Inflammatory macrophage (primary cell): ENCODE measurements at places on chromosomes 5 and 9.

- DNase-seq = no peak
Measured at GRCh38 chr9:72149231-72149975, at the start of gene GDA. Gene GDA (plus strand): TSS chr9:72149440. CDS start chr9:72149560, 120 bp downstream.

- DNase-seq = no peak
Measured at GRCh38 chr5:142839711-142840346, 69.7 kb downstream of the ARHGAP26 start.

DNA sequence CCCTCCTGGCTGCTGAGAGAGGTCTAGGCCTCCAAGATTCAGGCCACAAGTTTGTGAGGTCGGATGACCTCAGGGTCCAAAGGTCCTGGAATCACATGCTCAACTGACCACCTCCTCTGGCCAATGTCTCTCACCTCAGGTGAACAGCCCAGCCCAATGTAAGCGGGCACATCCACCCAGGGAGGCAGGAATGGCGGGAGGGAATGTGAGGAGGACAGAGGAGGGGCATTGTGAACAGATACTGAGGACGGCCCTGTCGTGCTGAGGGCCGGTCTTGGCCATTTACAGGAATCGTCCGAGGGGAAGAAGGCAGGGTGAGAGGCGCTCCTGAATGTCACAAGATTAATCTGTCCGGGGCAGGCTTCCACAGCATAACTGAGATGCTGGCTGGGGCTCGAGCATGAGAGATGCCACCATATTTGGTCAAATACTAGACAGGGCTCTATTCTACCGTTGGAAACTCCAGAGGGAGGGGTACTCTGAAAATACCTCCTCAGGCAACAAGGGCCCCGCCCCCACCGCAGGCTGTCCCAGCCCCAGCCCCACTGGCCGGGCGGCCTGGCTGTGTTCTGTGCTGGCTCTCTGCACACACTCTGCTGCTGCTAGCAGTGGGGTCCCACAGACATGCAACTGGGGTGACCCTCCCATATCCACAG is 1.5 kb upstream of the IL17B start:
- DNase-seq = no peak

DNA sequence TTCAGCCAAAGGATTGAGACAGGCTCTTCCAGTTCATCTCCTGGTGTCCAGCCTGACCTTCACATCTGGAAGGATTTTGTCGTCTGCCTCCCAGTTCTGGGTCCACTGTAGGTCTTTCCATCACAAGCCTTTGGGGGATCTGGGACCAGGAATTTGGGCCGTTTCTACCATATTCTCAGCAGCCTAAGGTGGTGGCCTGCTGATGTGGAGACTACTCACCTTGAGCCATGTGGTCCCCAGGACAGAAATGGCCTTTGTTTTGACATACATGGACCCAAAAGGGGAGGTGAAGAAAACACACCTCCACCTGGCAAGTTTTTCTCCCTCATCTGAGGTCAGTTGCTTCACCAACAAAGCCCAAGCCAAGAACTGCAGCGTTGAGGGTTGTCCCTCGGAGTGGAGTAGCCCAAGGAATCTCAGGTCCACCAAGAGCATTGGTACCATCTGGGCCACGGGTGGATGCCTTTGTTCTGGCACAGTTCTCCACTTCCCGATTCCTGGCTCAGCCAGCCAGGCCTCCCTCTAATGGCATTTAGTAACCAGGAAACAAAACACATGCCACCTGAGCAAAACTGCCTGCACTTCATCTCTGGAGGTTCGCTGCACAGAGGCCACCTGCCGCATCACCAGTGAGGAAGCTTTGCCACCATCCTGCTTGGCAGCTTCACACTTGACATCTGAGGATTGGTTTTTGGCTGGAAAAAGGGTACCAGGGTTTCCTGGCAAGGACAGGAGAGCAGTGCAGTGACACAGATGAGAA is 24.7 kb downstream of the AMBP start:
- DNase-seq = no peak

DNA sequence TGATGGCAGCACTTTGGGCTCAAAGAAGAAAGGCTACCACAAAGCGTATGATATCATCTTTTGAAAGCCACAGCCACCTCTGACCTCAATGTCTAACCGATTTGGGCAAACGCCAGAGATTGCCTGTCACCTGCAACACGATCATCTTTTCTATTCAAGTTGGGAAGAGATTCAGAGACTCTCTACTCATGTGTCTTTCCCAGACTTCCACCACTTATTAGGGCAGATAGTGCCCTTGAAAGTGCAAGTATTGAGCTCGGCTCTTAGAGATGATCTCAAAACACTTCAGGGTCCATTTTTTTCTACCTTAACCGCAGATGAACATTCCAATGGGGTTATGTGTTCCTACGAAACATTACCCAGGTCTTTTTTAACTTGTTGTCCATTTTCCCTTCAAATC is 213.7 kb downstream of the DRD1 start:
- no peak for DNase-seq

DNA sequence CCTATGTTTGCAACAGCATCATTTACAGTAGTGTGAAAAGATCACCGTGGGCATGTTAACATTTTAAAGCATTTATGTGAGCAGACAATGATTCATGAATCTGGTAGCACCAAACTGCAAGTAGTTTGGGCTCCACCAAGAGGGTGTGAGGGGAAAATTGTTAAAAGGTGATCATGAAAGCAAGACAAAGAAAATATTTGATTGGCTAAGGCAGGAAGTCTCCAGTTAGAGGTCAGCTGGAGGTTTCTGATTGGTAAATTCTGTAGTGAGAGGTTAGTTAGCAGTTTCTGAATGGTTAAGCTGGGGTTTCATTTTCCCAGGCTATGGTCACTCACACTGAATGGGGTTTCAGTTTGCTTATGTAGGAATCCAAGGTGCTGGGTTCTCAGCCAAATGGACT is 13.5 kb upstream of the DRD1 start:
- DNase-seq = no peak

DNA sequence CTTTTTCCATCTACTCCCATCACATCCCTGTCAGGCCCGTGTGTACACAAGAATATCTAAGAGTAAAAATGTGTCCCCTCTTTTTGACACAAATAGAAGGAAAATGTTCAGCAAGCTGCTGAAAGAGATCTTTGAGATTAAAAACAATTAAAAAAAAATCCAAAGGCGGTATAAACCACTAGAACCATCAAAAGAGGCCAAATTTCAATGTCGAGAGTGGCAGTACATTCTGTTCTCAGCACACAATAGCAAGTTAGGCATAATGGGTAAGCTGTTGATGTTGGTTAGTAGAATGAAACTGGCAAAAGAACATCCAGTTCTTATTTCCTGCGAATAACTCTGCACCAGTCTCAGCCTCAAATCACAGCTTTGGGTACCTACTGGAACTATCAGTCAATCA is 95.2 kb upstream of the IL7R start:
- DNase-seq = no peak

- DNase-seq = peak; percentile 20
Measured at GRCh38 chr5:82639393-82640144, 361.4 kb upstream of the RPS23 start.

GRCh38 chr9:92950359-92950955 is 3.1 kb downstream of the FGD3 start:
- DNase-seq = no peak

DNA sequence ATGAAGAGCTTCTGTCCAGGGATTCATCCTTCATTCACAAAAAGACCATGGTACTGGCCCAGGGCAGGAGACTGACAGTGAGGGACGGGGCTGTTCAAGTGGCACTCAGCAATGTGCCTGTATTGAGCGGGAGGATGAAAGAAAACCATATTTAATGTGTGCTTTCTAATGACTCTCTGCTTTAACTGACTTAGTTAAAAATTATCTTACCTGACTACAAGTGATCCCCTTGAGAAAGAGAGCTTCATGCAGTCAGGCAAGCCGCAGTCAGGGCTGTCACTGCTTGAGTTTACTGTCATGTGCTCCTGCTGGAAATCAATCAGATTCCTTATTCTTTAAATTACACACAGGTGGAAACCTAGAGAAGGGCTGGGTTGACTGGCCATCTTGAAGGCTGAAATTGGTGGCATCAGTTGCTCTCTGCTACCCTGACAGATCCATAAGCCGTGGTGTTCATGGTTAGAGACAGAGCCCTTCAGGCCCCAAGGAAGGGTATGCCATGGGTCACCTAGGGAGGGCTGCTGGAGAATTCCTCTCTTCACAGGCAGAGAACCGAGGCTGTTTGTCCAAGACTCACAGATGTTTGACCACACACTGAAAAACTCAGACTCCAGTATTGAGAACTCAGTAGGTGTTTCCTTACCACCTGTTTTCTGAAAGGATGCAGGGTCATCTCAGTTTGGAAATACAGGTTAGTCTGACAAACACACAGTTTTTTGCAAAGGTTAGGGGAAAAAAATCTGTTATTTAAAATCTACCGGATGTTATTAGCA is 70.9 kb downstream of the TRIO start:
- no peak for DNase-seq

DNA sequence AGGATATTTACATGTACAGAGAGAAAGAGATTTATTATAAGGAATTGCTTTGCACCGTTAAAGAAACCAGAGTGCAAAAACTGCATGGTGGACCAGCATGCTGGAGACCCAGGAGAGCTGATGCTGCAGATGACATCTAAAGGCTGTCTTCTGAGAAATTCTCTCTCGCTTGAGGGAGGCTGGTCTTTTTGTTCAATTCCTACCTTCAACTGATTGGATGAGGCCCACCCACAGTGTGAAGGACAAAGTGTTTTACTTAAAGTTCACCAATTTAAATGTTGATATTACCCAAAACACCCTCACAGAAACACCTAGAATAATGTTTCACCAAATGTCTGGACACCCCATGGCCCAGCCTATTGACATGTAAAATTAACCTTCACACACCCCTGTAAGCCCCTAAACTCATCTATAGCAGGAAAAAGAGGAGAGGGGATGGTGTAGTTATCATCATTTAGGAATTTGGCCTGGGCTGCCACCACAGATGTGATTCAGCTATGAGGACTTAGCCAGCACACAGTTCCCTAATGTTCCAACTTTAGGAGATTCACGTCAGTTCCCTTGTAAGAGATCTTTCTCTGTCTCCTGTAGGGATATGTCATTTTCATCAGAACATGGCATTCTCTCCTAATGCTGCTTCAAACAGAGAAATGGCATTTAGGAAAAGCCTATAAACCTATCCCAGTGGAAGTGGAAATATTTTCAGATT is 358.2 kb upstream of the TLE4 start:
- DNase-seq = no peak

DNA sequence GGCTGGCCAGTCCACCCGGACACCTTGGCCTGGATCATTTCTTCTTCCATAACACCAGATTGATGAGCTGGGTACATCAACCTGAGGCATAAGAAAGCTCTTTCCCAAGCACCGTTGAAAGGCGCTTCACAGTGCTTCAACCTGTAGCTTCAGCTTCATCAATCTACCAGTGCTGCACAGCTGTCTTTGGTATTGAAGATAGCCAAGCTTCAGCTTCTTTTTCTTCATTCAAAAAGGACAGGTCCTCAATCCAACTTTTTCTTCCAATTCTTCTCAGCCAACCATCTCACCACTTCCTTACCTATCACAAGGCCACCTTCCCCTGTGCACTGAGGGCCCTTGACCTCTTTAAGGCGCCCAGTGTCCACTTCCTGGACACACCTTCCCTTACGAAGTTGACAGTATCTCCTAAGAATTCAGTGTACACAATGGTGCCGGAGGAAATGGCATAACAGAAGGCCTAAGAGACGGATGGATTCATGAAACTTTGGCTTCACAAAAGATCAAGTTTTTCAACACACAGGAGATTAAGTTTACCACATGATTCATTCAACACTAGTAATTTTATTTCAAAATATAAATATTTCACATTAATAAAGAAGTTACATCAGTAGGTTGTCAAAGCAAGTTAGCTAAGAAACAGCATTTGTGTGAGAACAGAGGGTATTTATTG is 1.4 kb upstream of the CTNNAL1 start:
- DNase-seq = no peak

DNA sequence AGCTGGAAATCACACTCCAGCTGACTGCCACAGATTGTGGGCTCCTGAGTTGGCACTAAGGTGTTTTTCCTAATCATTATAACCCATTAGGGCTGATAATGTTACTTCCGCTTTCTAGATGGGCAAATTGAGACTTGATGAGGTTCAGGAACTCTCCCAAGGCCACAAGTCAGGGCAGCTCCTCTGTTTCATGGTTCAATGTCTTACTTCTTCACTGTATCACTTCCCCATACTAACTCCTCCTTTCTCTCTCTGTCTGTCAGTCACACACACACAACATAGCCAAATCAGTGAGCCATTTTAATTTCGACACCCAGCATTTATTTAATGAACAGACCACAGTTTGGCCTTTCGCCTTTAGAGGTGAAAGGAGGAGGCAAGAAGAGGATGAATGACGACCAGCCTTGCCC is 17.8 kb upstream of the TRAF1 start:
- DNase-seq = peak; percentile 35

- no peak for DNase-seq
Measured at GRCh38 chr5:149152317-149152746, 11.0 kb downstream of the ABLIM3 start.

DNA sequence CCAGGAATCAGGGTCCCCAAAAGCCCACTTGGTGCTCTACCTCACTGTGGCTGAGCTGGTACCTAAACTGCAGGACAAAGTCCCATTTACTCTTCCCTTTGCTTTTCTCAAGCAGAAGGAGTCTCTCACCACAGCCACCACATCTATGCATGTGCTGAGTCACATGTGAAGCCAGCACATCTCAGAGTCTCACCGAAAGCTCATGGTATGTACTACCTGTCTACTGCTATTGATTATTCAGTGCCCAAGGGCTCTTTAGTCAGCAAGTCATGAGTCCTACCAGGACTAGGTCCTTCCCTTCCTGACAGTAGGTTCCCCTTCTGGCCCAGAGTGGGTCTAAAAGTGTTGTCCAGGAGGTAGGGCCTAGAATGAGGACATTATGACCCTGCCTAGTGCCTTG is 130.7 kb upstream of the NTRK2 start:
- DNase-seq = no peak

DNA sequence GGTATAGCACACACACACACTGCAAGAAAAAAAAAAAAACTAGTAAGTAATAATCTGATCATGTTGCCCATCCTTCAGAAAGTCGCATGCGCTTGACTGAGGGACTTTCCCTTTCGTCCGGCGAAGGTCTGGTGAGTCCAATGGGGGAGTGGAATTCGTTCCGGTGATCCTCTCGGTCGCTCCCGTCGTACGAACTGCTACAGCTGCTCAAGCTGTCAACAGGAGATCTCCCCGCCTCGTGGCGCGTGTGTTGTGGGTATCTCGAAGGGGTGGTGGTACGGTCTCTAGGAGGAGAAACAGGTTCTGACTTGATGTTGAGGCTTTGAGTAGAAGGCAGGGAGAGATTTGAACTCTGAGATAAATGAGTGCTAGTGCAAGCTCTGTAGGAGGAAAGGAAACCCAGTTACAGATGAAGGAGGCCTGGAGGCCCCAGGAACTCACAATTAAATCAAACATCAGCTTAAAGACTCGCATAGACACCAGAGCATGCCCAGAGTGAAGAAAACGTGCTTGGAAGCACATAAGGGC is 160.4 kb downstream of the MEF2C start:
- no peak for DNase-seq
